ENCODE measurements at places on chromosomes 5 and 9.

DNA sequence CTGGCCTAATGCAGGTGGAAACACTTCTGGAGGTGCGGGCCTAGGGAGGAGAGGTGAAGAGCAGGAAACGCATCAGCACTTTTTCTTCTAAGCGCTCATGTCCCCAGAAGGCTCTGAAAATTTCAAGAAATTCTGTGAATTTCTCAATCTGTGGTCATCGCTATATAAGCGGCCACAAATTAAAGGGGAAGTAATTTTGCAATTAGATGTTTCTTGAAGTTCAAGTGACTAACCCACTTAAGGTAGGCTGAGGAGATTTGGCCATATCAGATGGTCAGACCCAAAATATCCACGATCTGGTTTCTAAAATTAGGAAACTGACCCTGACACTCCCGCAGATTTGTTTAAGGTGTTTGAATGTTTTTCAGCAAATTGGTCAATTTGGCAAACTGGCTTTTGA is 16.6 kb upstream of the HMGCR start:
- DNase-seq, result no peak

DNA sequence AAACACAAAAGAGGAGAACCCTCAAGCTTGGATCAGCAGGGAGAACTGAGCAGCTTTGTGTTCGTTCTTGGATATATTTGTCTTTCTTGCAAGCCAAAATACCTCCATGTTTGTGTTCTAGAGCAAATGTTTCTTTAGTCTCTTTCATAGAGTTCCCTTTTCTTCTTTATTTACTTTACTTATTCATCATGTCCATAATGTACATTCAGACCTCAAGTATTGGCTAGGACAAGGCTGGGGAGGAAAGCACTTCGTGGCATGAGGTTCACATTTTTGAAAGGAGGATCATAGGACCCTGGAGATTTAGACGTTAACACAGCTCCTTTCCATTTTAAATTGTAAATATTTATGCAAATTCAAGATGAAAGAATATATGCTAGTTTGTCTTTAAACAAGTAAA is 590.2 kb upstream of the MEF2C start:
- DNase-seq, result no peak

- no peak for DNase-seq
These were observed 192.7 kb downstream of the FANCC start for GRCh38 chr9:95124582-95125367.

- no peak for DNase-seq
These were observed 1.8 kb upstream of the DCANP1 start for GRCh38 chr5:135448791-135449507.

DNA sequence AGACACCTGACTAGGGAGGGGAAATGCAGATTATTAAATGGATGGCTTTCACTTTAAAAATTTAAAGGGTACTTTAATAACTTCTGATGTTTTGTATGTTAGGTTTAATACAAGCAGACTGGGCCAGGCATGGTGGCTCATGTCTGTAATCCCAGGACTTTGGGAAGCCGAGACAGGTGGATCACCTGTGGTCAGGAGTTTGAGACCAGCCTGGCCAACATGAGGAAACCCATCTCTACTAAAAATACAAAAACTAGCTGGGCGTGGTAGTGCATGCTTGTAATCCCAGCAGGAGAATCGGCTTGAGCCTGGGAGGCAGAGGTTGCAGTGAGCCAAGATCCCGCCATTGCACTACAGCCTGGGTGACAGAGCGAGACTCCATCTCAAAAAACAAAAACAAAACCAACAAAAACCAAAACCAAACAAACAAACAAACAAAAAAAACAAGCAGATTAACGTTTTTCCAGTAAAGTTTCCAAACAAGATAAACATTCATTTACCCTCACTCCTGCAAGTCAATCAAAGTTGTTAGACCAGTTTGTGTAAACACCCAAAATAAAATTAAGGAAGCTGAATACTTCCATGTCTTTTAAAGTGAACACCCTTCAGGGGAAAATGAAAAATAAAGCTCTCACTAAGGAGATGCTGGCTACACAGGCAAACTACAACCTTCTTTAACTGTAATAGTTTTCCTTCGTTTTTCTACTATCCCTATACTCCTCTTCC is 14.1 kb downstream of the ETF1 start:
- DNase-seq, result no peak

DNA sequence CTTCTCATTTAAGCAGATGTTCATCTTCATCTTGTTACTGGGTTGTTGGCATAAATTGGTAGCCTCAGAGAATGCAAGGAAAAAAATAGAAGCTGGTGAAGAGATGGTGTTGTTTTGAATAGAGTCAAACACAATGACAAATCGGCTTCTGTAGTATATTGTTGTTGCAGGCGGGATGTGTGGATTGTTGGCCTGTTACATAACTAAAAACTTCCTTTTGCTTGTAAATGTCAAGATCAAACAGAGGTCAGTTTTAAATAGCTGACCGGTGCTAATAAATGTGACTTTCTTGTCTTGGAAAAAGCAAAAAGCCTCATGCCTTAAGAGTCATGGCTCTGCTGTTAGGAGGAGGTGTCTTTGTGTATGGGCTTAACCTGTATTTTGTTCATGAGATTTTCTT is 59.2 kb downstream of the CCDC192 start:
- no peak for DNase-seq

- DNase-seq, result no peak
These were observed 47.4 kb upstream of the TENT2 start for GRCh38 chr5:79564798-79565279.

GRCh38 chr9:120870206-120870605 is 6.8 kb downstream of the PHF19 start:
- no peak for DNase-seq

DNA sequence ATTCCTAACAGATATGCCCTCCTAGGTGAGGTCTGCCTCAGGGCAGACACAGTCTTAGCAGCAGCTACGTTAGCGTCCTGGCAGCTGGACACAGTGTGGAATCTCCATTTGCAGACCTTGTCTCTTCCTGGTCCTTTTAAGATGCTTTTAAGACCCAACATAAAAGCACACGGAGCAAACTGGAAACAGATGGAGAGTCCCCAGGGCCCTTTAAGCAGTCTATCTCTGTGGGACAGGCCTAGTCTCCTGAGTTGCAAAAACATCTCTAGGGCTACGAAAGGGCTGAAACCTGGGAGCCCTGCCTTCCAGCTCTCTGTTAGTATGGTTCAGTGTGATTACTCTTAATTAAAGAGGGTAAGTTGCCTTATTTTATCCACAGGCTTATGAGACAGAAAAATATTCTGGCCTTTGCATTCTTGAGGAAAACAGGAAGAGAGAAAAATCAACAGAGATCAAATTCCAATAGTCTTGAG is 66.0 kb upstream of the GNA14 start:
- DNase-seq, result no peak

DNA sequence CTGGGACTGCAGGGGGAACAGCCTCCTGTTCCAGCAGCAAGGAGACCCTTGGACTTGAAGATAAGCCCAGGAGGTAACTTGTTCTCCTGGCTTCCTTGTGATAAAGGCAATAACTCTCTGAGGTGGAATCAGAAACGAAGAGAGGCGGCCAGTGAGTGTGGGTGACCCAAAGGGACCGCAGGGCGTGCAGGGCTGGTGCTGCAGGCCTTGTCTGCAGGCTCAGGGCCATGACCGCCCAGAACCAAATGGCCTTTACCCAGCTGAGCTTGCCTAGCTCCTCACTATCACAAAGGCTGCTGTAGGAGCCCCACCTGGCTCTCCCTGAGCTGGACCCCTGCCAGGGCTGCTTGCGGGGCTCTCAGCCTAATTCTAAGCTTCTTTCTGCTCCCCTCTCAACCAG is 72.5 kb downstream of the NDFIP1 start:
- no peak for DNase-seq

DNA sequence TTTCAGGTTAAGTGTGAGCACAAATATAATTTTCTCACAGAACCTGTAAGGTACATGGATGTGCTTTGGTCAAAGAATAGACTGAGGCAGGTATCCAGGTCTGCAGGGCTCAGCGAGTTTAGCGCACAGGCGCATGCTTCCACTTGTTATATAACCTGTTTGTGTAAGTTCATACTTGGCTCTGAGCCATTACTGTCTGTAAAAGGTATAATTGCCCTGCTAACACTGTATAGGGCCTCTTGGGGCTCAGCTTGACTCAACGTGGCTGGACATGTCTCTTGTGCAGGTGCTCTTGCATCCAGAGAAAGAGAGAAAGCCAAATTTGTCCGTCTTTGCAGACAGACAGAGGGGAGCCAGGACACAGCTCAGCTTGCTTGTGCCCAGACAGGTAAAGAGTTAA is 759.6 kb downstream of the MTRR start:
- no peak for DNase-seq

DNA sequence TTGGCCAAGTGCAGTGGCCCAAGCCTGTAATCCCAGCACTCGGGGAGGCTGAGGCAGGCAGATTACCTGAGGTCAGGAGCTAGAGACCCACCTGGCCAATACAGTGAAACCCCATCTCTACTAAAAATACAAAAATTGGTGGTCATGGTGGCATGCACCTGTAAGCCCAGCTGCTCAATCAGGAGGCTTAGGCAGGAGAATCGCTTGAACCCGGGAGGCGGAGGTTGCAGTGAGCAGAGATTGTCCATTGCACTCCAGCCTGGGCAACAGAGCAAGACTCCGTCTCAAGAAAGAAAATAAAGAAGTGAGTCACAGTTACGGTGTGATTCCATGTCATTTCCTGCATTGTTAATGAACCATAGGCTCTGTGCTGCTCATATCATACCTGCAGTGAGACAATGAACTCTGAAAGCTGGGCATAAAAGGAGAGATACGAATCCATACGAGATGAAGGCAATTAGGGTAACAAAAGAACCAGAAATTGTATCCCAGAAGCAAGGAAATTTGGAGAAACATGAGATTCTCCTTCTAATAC is 44.6 kb downstream of the TIMD4 start:
- no peak for DNase-seq

GRCh38 chr5:94853120-94853519 is 234.7 kb downstream of the SLF1 start:
- DNase-seq, result no peak

Data from hematopoietic multipotent progenitor cell treated with erythropoietin and hydrocortisone succinate and interleukin-3 and kit ligand, for 15 days (in vitro differentiated cells).